Endodermal cell (in vitro differentiated cells): ENCODE measurements at places on chromosomes 12 and 14. TPM values are rescaled to one million over a fixed set of nuclear protein-coding genes. Genes with fewer than 3 reads are reported as not detected.

- no peaks in the 10 kb centered on the region for H3K4me1 ChIP-seq
- no peak overlapping the region for H3K4me3 ChIP-seq
- DNase-seq = no peak
- no peaks in the 10 kb centered on the region for H3K27me3 ChIP-seq
- H3K27ac ChIP-seq = no peak overlapping the region
- no peaks in the 10 kb centered on the region for H3K36me3 ChIP-seq
Observed at GRCh38 chr12:45509187-45509586, 220.3 kb upstream of the ARID2 start.

DNA sequence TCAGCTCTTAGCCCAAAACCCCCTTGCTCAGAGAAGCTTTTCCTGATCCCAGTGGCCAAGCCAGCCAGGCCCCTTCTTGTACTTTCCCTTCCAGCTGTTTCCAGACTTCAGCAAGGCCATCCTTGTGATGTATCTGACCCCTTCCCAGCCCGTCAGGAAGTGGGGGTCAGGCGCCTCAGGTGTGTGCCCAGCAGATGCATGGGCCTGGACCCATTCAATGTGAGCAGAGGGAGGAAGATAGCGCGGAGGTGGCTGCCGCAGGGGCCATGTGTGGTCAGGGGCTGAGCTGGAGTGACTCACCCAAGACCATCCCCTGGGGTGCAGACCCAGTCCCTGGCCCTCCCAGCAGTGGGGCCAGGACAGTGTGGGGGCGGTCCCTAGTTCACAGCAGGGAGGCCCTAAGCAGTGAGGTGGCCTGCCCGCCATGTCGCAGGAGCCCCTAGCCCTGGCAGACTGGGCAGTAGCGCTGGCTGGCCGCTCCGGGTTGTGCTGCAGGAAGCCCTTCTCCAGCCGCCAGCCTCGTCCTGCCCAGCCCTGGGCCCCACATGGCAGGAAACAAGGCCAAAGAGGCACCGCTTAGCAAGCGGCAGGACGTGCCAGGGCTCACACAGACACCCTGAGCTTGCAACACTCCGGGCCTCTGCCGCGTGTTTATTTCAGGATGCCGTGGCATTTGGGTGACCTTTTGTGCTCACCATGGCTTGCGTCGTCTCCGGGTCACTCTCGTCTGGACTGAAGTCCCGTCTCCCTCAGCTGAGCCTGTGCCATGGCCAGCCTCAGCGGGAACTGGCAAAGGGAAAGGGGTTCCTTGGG is 12.0 kb downstream of the ADSS1 start:
- no peak overlapping the region for H3K4me3 ChIP-seq
- no peaks in the 10 kb centered on the region for H3K4me1 ChIP-seq
- no peaks in the 10 kb centered on the region for H3K36me3 ChIP-seq
- DNase-seq = no peak
- no peak overlapping the region for H3K27ac ChIP-seq

DNA sequence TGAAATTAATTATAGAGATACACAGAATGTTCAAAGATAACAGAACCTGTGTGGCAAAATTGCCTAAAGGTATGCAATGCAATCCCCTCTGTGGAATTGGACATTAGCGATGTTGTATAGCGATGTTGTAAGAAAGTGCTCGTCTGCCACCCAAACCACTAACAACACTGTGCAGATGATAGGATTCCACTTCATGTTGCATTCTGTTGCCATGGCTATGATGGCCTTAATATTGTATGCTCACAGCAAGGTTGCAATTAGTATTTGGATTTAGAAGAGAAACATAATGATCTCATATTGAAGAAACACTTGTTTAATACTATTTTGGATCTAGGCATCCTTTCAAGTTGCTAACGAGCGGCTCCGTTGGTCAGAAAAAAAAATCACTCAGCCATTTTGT is 260.3 kb downstream of the BCAT1 start:
- H3K4me3 ChIP-seq = no peak overlapping the region
- H3K27ac ChIP-seq = no peak overlapping the region
- H3K36me3 ChIP-seq = no peaks in the 10 kb centered on the region
- DNase-seq = no peak
- H3K27me3 ChIP-seq = no peaks in the 10 kb centered on the region

GRCh38 chr14:25756876-25757275 is 706.9 kb upstream of the STXBP6 start:
- no peaks in the 10 kb centered on the region for H3K27me3 ChIP-seq
- H3K27ac ChIP-seq = no peak overlapping the region

GRCh38 chr14:88904864-88905263 is 80.4 kb downstream of the TTC8 start:
- H3K4me3 ChIP-seq = no peak overlapping the region
- H3K4me1 ChIP-seq = no peaks in the 10 kb centered on the region
- H3K27ac ChIP-seq = no peak overlapping the region
- no peaks in the 10 kb centered on the region for H3K36me3 ChIP-seq

- no peaks in the 10 kb centered on the region for H3K27me3 ChIP-seq
- H3K4me3 ChIP-seq = no peak overlapping the region
- no peak overlapping the region for H3K27ac ChIP-seq
- no peaks in the 10 kb centered on the region for H3K4me1 ChIP-seq
- H3K36me3 ChIP-seq = peaks cover 73% of the 10 kb centered on the region
- no peak for DNase-seq
Observed at GRCh38 chr14:30915596-30915995, 41.2 kb downstream of the COCH start.

DNA sequence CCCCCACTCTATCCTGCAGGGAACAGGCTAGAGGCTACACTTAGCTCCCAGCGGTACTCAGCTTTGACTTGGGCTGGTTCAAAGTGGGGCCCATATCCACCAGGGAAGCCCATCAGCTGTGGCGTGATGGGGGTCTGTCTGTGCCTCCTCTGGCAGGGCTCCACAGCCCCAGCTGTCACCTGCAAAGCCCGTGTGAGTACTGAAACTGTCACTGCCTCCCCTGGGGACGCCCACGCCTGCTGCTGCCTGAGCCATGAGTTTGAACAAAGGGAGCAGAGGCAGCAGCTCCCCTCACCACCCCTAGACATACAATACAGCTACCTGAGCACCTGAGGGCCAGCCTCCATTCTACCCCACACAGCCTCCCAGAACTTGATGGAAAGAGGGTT is 5.0 kb downstream of the REM2 start:
- H3K4me1 ChIP-seq = peaks cover 14% of the 10 kb centered on the region
- H3K27ac ChIP-seq = peak overlapping the region; percentile 97
- peak overlapping the region; percentile 93 for H3K4me3 ChIP-seq
- no peak for DNase-seq
- peaks cover 4% of the 10 kb centered on the region for H3K27me3 ChIP-seq

DNA sequence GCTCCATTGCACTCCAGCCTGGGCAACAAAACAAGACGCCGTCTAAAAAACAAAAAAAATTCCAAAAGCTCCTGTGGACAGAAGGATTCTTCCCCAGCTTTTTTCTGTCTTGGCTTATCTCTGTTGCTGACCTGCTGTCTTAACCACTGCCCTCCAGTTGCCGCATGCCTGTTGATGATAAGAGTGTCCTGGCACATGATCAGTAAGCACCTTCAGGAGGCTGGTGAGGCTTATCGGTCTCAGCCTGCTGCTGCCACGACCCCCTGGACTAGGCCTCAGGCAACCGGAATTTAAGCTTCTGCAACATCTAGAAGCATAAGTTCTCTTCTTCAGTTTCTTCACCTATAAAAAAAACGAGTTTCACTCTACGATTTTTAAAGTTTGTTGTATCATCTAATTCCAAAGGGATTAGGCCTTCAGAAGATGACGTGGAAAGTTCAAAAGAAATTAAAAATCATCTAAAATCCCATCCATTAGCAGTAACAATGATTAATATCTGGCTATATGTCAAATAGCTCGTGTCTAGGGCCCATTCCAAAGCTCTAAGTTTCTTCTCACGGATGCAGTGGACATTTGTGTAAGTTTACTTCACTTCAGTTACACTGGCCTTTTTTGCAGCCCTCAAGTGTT is 46.4 kb downstream of the RESF1 start:
- no peak overlapping the region for H3K4me3 ChIP-seq
- H3K4me1 ChIP-seq = no peaks in the 10 kb centered on the region
- peak; percentile 71 for DNase-seq
- no peak overlapping the region for H3K27ac ChIP-seq

DNA sequence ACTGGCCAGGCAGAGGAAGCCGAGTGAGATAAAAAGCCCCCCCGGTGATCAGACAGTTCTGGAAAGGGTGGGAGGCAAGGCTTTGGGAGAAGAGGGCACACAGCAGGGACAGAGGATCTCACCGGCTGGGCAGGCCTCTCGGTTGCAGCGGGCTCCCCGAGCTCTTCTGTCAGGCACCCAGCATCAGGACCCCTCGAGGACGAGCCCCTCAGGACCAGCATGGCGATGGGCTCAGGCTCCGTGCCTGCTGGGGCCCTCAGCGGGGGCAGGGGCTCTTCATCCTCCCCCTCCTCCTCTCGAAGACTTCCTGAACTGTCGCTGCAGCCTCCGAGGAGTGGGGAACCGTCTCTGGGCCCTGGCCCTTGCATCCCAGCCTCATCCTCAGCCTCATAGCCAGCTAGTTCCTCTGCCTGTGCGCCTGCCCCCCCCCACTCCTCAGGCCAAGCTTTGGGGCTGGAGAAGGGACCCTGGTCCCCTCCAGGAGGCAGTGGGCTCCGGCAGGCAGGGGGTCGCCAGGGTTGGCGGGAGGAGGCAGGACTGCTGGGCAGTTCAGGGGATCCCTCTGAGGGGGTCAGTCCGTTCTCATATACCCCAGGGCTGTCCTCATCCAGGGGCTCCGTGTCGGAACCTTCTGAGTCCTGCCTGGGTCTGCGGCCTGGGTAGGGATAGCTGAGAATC is 3.4 kb upstream of the AP1G2 start:
- no peak overlapping the region for H3K4me3 ChIP-seq
- peak; percentile 34 for DNase-seq
- peaks cover 13% of the 10 kb centered on the region for H3K27me3 ChIP-seq
- H3K27ac ChIP-seq = no peak overlapping the region
- peaks cover 3% of the 10 kb centered on the region for H3K36me3 ChIP-seq

The P3H3 gene
- 54.5 to 59.2 TPM (median 58.4 TPM) in 3 replicates for total RNA-seq

DNA sequence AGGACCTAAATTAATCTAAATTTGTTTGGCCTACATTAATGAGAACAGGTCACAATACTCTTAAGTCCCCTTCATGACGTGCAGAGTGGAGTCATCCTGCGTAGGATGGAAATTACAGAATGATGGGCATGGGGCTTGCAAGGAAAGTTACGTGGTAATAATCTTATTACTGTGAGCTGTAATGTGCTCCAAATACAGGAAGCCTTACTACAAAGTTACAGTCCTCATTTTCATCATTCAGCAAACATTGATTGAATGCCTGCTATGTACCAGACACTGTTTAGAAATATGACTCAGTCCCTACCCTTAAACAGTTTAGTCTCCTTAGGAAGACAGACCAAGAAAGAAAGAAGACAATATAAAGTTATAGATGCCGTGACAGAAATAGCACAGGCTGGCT is 9.4 kb downstream of the HIGD1C start:
- H3K4me3 ChIP-seq = no peak overlapping the region
- DNase-seq = no peak
- no peaks in the 10 kb centered on the region for H3K4me1 ChIP-seq
- no peaks in the 10 kb centered on the region for H3K36me3 ChIP-seq

GRCh38 chr12:118685983-118686607 is 295.2 kb upstream of the SRRM4 start:
- H3K4me1 ChIP-seq = no peaks in the 10 kb centered on the region
- H3K27me3 ChIP-seq = no peaks in the 10 kb centered on the region
- H3K27ac ChIP-seq = no peak overlapping the region

The MUCL1 gene
- total RNA-seq = not detected in 2 replicates

The CLEC6A gene
- 0.20 and 0.50 TPM in 2 replicates for total RNA-seq

DNA sequence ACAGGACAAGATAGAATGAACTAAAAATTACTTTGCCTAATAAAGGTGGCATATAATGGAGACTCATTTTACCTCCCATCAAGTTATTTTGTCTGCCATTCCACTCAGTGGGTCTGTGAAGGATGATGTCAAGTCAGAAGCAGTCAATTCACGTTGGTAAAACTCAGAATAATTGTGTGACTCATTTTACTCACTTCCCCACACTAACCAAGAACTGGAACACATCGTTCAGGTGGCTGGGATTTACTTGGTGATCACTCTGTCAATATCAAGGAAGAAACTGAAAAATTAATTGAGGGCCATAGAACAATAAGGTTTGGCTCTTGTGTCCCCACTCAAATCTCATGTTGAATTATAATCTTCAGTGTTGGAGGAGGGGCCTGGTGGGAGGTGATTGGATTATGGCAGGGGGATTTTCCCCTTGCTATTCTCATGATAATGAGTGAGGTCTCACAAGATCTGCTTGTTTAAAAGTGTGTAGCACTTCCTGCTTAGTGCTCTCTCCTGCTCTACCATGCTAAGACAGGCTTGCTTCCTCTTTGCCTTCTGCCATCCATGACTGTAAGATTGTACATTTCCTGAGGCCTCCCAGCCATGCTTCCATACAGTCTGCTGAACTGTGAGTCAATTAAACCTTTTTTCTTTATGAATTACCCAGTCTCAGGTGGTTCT is 35.7 kb upstream of the GTF2A1 start:
- DNase-seq = no peak
- peaks cover 7% of the 10 kb centered on the region for H3K36me3 ChIP-seq
- no peak overlapping the region for H3K4me3 ChIP-seq
- H3K27me3 ChIP-seq = no peaks in the 10 kb centered on the region
- H3K27ac ChIP-seq = no peak overlapping the region

- no peak for DNase-seq
- no peak overlapping the region for H3K27ac ChIP-seq
- no peaks in the 10 kb centered on the region for H3K27me3 ChIP-seq
Observed at GRCh38 chr14:89958966-89959365, 3.2 kb downstream of the TDP1 start.

DNA sequence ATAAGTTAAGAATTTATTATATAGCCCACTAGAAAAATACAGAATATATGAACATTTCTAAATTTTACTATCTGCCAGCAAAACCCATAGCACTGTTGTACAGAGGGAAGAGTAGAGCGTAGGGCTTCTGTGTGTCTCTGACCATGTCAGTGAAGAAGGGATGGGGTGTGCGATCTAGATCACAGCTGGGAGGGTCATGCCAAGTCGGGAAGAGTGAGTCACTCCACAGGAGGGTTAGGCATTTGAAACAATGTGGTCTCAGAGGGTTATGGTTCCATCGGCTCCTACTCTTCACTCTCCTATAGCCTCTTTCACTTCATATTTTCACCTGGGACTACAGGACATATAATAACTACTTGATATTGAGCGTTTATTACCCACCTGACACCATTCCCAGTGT is 185.1 kb upstream of the DDHD1 start:
- no peaks in the 10 kb centered on the region for H3K36me3 ChIP-seq
- no peak overlapping the region for H3K27ac ChIP-seq
- H3K27me3 ChIP-seq = no peaks in the 10 kb centered on the region
- DNase-seq = no peak
- H3K4me1 ChIP-seq = no peaks in the 10 kb centered on the region
- no peak overlapping the region for H3K4me3 ChIP-seq
